Bronchial epithelial cell (primary cell): ENCODE measurements at places on chromosomes 6 and 20. TPM values are rescaled to one million over a fixed set of nuclear protein-coding genes. Genes with fewer than 3 reads are reported as not detected.

DNA sequence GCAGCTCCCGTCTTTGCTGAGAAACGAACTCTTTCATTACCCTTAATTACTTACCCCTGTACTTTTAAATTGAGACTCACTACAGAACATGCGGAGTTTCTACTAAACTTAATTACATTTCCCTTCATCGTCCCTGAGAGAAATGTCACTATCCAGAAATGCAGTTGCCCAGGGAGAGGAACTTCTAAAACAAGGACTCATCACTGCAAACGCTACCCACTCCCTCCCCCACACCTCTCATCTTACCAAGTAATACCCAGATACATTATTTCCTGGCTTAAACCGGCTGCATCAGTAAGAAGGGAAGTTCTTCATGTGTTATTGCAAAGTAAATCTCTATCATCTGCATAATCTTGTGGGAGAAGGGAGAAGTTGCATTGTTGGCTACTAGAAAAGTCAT, 138.3 kb downstream of the IPCEF1 start:
- DNase-seq: no peak

GRCh38 chr6:45595010-45595851, 217.5 kb upstream of the SUPT3H start:
- no peak for DNase-seq

DNA sequence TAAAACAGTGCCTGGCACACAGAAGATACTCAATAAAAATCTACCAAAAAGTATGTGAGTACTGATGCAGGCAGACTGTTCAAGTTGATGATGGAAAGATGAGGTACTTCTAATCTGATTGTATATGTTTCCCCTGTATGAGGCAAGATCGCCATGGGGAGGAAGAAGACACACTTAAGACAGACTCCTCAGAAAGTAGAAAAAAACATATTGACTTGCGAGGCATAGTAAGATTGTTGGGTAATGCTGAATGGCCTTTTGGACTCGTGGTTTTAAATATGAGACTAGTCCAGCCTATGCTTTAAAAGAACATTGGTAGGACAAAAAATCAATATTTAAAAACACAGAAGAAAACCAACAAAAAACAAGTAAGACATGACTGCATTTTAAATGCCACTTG, 72.6 kb downstream of the SHPRH start:
- no peak for DNase-seq

GRCh38 chr6:30782425-30783014, 38.2 kb upstream of the IER3 start:
- DNase-seq: peak; percentile 61

RBCK1 gene
- total RNA-seq: 178 and 202 TPM in 2 replicates
